ENCODE measurements at places on chromosomes 7 and 10.

- DNase-seq, result no peak
Measured at GRCh38 chr10:58585435-58585834, 72.8 kb downstream of the BICC1 start.

GRCh38 chr7:71782051-71782450 is 630.1 kb downstream of the CALN1 start:
- DNase-seq, result no peak

- DNase-seq, result no peak
Measured at GRCh38 chr10:124220971-124221355, 127.6 kb upstream of the CHST15 start.

DNA sequence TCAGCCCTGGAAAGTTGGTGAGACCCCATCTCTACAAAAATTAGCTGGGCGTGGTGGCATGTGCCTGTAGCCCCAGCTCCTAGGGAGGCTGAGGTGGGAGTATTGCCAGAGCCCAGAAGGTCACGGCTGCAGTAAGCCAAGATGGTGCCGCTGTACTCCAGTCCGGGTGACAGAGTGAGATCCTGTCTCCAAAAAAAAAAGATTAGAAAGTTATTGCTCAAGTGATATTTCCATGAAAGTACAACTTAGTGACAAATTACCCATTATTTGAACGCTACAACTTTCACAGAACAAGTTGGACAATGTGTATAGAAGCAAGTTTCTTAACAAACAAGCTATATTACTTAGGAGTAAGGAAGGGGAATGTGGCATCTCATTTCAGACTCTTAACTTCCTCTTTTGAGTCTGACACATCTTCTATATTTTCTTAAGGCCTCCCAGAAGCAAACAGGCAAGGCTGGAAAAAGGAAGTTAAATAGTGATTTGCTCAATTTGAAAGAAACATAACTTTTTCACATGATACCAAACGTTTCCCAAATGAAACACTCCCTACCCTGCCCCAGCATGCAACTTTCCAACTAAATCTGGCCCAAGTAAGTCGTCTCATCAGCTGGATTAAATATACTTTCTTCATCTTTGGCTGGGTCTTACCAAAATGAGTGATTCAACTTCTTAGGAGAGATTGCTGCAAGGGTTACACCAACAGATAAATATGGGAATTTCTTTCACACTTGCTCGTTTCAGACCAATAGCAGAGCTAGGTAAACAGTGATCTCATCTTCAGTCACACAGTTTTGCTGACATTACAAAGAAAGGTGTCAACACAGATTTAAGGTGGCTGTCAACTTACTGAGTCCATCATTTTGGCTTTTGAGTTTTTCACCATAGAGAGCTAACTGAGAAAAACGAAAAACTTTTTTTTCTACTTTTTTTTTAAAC is 66.3 kb upstream of the KLF6 start:
- DNase-seq, result no peak

GRCh38 chr10:122018951-122019413 is 30.0 kb downstream of the TACC2 start:
- no peak for DNase-seq

- DNase-seq, result no peak
Measured at GRCh38 chr7:127995881-127996215, 35.4 kb downstream of the LRRC4 start.

DNA sequence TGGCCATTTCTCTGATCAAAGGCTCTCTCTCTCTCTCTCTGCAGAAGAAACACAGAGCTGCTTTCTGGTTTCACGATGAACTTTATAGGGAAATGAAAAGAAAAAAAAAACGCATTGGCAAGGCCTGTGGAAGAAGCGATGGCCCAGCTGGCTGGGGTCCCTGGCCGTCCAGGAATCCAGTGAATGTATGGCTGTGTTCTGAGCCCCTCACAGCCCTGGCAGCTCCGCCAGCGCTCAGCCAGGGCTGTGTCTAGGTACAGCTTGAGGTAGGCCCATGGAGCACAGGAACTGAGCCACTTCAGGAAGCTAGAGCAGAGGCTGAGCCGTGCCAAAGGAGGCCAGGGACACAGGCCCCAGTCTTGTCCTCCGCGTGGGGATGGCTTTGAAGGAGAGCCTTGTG is 13.1 kb upstream of the UCMA start:
- no peak for DNase-seq

DNA sequence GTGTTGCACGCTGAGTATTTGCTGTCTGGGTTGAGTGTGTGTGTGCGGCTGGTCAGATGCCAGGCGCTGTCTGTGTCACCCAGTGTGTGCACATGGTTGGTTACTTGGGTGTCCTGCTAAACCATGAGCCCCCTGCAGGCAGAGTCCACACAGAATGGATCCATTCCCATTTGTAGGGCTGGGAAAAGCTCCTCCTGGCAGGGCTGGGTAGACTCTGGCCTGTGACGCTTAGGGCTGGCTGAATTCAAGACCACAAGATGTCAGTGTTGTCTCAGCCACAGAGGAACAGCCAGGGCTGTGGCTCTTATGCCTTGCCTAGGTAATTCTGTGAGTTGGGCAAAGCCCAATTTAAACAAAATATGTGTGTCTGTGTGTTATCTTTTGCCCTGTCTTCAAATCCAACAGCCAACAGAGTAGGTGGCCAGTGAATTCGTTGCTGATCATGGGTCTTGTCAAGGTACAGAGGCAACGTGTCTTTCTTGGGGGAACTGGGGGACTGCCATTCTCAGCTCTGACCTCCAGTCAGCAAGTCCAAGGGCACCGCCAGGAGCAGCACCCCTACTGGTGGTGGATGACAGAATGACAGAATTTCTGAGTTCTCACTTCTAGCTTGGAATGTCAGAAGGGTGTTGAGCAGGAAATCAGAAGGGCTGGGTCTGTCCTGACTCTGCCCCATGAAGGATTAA is 285.1 kb downstream of the CCSER2 start:
- DNase-seq, result no peak

GRCh38 chr10:61894133-61894532 is 7.4 kb upstream of the ARID5B start:
- no peak for DNase-seq

GRCh38 chr7:90769036-90769435 is 172.9 kb downstream of the CDK14 start:
- no peak for DNase-seq

DNA sequence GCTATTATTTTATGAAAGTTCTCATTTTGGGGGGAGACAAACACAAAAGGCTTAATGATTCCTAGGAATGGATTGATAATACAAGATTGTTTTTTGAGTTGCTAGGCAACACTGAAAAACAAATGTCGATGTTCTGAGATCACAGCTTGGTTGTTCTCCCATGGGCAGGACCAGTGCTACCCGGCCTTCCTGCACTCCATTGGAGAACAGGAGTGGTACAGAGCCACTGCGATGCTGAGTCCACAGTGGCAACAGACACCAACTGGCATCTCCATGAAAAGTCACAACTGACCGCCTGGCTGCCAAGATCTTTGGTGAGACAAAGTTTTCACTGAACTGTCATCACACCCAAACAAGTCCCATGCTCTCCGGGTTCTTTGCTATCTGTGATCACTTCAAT is 68.9 kb upstream of the NMT2 start:
- DNase-seq, result no peak

- no peak for DNase-seq
Measured at GRCh38 chr7:135509589-135509838, 388 bp downstream of the CNOT4 start.

DNA sequence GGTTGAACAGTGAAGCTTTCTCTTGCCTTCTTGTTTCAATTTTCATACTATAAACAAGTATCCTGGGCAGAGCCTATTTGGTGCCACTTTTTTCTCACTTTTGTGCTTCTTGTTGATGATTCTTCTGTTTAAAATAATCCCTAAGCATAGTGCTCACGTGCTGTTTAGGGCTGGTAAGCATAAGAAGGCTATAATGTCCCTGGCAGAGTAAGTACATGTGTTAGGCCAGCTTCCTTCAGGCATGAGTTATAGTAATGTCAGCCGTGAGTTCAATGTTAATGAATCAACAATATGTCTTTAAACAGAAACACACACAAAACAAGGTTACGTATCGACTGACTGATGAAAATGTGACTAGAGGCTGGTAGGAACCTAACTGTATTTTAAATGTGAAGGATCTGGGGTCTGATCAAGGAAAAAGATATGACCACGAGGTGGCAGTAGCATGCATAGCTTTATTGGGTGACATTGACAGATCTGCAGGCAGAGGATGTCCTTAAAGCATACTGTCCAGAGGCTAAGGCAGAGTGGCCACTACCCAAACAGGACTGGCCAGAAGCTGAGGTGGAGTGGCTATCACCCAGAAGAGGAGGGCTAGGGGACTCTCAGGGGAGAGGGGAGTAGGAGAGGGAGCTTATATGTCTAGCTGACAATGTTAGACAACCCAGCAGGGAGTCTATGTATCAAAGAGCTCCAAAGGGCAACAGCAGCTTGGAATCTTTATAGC is 113.7 kb downstream of the BRAF start:
- DNase-seq, result peak; percentile 43

DNA sequence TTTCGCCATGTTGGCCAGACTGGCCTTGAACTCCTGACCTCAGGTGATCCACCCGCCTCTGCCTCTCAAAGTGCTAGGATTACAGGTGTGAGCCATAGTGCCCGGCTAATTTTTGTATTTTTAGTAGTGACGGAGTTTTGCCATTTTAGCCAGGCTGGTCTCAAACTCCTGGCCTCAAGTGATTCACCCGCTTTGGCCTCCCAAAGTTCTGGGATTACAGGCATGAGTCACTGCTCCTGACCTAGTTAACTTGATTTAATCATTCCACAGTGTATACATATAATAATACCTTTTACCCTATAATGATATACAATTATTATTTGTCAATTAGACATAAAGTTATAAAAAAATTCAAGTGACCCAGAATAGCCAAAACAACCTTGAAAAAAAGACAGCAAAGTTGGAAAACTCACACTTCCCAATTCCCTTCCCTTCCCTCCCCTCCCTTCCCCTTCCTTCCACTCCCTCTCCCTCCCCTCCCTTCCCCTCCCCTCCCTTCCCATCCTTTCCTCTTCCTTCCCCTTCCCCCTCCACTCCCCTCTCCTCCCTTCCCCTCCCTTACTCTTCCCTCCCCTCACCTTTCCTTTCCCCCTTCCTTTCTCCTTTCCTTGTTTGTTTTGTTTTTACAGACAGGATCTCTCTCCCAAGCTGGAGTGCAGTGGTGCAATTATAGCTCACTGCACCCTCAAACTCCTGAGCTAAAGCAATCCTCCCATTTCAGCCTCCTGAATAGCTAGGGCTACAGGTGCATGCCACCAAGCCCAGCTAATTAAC is 14.8 kb upstream of the ZMIZ2 start:
- DNase-seq, result no peak

- no peak for DNase-seq
Measured at GRCh38 chr7:26705567-26705966, 158.8 kb downstream of the SKAP2 start.

DNA sequence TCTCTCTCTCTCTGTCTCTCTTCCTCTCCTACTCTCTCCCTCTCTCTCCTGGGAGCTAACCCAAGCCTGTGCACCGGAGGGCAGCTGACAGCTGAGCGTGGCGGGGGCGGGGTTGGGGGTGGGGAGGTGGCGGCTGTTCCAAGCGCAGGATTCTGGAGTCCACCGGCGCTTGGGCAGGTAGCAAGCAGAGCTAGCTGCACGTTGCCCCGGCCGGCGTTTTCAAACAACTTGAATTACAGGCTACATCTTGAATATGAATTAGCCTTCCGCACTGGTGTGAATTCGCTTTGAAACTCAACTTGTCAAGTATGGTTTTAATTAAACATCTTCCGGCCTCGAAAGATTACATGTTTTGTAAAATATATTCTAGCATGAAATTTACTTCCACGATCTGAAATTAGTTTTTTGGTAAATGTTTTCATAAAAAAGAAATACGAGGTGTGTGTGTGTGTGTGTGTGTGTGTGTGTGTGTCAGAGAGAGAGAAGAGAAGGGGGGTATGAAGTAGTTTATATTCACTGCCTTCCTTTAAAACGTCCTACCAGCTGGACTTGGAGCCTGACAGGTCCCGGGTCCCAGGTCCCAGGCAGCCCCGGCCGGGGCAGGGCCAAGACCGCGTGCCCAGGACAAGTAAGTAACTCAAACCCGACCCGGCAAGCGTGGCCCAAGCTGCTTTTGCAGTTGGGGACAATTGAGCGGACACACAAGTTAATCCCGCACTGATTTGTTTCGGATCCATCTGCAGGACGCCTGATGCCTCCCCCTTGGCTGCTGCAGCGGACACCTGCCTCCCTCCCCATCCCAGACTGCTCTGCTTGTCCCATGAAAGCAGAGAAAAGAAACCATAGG is 9.0 kb upstream of the DLX6 start:
- no peak for DNase-seq

- no peak for DNase-seq
Measured at GRCh38 chr10:47043928-47044538, 132.8 kb downstream of the PTPN20 start.

DNA sequence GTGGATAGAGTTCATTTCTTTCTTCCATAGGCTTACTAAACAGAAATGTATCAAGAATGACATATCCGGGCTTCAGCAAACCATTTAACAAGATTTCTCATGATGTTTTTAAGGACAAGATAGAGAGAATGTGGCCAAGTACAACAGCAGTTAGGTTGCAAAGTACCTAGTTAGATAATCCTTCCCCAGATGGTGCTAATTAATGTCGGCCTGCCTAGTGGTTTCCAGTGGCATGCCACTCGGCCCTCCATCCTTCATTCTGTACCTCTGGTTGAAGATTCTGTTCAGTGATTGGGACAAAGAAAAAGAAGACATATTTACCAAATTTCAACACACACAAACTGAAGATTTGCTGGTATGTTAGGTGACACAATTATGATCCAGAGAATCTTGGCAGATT is 212.1 kb downstream of the MACC1 start:
- no peak for DNase-seq

DNA sequence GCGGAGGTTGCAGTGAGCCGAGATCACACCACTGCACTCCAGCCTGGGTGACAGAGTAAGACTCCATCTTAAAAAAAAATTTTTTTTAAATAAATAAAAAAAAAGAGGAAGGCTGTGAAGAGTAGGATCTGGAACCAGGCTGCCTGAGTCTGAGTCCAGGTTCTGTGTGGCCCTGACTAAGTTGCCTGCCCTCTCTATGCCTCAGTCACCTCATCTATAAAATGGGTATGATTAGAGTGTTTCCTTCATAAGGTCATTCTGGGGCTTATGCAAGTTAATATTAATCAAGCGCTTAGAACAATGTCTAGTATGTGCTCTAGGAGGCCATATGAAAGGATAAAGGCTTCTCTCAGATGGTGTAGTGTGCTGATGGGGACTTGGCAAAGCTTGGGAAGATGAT is 12.3 kb downstream of the COL26A1 start:
- no peak for DNase-seq

Data from T-helper 9 cell (primary cell).